ENCODE measurements at places on chromosomes 5 and 9.

DNA sequence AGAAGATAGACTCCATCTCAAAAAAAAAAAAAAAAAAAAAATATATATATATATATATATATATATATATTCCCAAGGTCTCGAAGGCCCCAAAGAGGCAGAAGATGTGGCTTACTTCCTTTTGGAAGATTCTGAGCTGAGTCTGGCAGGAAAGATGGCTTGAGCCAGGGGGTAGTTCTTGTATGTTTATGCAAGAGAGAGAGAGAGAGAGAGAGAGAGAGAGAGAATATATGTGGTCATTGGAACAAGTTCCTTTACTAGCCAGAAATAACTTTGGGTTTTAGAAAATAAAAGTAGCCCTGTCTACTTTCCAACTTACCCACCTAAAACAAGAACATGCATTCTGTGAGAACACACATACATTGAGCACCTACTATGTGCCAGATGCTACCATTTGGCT is 17.6 kb downstream of the NCS1 start:
- DNase-seq: peak; percentile 44

- DNase-seq: no peak
Measured at GRCh38 chr9:133614678-133615077, 5.5 kb upstream of the FAM163B start.

DNA sequence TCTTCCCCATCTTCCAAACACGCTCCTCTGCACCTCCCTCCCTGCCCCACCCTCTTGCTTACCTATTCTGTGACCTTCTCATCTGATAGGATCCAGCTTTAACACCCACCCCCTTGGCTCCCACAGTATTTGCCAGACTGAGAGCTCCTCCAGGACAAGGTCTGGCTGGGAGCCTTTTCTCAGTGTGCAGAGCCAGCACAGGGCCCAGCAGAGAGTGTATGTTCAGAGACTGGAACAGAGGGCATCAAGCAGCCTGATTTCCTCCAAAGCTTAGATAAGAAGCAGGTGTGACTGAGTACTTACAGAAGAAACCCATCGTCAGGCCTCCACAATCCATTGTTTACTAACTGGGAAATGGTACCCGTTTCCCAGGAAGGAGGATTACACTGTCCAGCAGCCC is 26.6 kb downstream of the LHX6 start:
- no peak for DNase-seq

- DNase-seq: no peak
Measured at GRCh38 chr9:91488341-91488740, 64.7 kb upstream of the NFIL3 start.

DNA sequence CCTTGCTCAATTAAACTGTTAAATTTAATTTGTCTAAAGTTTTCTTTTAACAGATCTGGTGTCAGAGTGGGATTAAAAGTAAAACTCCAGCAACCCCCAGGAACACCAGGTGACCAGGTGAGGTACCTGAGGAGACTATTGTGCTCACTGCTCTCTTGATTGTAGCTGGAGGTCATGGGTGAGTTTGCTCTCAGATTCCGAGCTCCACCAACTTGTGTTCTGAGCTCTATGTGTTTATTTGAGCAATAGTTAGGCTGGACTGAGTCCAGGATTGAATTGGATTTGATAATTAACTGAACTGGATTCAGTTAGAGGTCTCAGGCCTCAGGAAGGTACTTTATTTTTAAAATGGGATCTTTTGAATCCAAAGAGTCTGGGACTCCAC is 17.9 kb upstream of the SCGB3A2 start:
- DNase-seq: no peak

GRCh38 chr5:39519566-39520231 is 94.9 kb upstream of the DAB2 start:
- peak; percentile 78 for DNase-seq

GRCh38 chr5:95069948-95070347 is 214.9 kb downstream of the MCTP1 start:
- DNase-seq: no peak

GRCh38 chr9:77751341-77752091 is 103.4 kb upstream of the GNA14 start:
- DNase-seq: peak; percentile 81
